ENCODE measurements at places on chromosomes 12 and 14. TPM values are rescaled to one million over a fixed set of nuclear protein-coding genes. Genes with fewer than 3 reads are reported as not detected.

The FAM181A gene
- total RNA-seq = not detected

The PLEKHD1 gene
- under 0.01 TPM for total RNA-seq

The DEPDC4 gene
- 1.7 TPM for total RNA-seq

The RND1 gene
- 7.5 TPM for total RNA-seq

The NFE2 gene
- under 0.01 TPM for total RNA-seq

The RAPGEF3 gene
- total RNA-seq = 8.2 TPM

The WIF1 gene
- total RNA-seq = not detected

Measured in tracheal epithelial cell (primary cell).